T-helper 1 cell (primary cell): ENCODE measurements at places on chromosomes 2 and 18.

GRCh38 chr18:26356045-26356785, 130.0 kb downstream of the TAF4B start:
- no peak for DNase-seq

- DNase-seq = no peak
Observed at GRCh38 chr2:176689711-176690110, 420.5 kb downstream of the MTX2 start.

DNA sequence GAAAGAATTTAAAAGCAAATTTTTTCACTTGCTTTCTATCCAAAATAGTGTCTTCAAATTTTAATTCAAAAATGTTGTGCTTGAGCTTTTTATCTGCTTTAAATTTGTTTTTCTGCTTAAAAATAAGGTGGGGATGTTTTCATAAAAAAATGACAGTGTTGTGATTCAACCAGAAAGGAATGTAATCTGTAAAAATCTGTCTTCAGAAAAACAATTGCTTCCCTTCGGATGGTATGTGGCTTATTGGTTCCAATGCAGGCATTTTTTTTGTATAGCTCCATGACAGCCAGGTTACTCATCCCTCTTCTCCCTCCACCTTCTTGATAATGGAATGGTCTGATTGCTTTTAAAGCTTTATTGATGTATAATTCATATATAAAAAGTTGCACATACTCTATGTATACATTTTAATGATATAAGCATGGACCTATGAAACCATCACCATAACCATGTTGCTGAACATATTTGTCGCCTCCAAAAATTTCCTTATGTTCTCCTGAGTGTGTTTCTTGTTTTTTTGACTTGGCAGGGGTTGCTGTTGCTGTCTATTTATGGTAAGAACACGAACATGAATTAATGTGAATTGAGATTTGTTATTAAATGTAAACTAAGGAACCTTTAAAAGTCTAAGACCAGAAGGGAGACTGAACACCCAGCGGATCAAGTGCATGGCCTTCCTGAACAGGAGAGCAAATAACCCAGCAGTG, 363.7 kb upstream of the SPHKAP start:
- no peak for DNase-seq

- no peak for DNase-seq
Observed at GRCh38 chr18:22052405-22053105, 116.8 kb upstream of the GATA6 start.

- DNase-seq = no peak
Observed at GRCh38 chr2:71725836-71726235, 272.5 kb downstream of the DYSF start.

DNA sequence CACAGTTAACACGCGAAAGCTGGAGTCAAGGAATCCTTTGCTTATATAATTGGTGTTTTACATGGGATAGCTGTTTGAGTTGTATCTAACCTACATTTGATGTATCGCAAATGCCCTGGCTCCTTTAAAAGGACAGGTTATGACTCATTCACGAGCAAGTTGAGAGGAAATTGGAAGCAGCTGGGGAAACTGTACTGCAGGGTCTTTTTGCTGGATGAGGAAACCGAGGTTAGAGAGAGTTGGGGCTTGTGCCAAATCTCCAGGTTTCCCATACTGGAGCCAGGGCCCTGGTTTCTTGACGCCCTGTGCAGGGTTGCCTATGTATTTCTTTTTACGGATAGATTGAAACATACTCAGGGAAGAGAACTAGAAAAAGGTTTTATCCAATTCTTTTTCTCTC, 60.0 kb upstream of the SPTBN1 start:
- DNase-seq = no peak

GRCh38 chr2:206556357-206556949, 85.8 kb upstream of the FAM237A start:
- DNase-seq = no peak

GRCh38 chr2:116692988-116693387, 1121.5 kb upstream of the DDX18 start:
- DNase-seq = no peak

DNA sequence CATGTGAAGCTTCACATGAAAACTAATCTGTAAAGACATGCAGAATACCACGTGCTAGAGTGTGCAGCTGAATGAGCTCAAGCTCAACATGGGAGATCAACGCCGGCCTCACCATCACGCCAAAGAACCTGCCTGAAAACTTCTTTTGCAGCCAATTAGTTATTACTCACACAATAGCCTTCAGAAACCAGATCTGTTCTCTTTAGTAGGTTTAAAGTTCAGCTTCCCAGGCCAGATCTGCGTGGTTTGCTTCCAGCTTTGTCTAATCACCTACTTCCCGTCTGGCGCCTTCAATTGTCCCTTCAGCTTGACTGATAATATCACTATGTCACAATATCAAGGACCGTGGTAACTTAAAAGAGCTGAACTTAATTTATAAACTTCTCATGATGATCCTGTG, 68.0 kb upstream of the ZNF236 start:
- no peak for DNase-seq

- DNase-seq = no peak
Observed at GRCh38 chr2:42868096-42868495, 75.7 kb upstream of the HAAO start.

- DNase-seq = no peak
Observed at GRCh38 chr2:120026890-120027289, 14.0 kb downstream of the EPB41L5 start.

DNA sequence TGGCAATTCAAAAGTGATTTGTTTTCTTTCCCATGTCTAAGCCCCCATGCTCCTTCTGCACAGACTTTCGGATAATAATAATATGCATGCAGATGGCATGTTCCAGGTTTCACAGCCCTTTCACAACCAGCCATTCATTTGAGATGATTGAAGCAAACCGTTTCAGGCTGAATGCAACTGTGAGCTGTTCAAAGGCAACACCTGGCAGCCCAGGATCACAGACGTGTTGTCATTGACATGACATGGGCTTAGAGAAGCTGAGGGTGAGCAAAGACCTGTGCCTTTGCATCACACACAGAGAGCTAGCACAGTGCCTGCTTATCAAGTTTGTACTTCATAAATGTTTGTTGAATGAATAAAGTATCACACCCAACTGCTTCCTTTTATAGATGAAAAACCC, 12.4 kb upstream of the ERMN start:
- no peak for DNase-seq

GRCh38 chr2:215367662-215368492, 56.0 kb downstream of the ATIC start:
- DNase-seq = no peak
